Hippocampal formation (tissue), 2 donors: ENCODE measurements at places on chromosomes 2 and 18.
A peak's percentile ranks its signal among the peaks of the same experiment; 100 is the strongest.

- no peak for DNase-seq
These were observed 32.8 kb upstream of the MYO3B start for GRCh38 chr2:170145191-170145590.

DNA sequence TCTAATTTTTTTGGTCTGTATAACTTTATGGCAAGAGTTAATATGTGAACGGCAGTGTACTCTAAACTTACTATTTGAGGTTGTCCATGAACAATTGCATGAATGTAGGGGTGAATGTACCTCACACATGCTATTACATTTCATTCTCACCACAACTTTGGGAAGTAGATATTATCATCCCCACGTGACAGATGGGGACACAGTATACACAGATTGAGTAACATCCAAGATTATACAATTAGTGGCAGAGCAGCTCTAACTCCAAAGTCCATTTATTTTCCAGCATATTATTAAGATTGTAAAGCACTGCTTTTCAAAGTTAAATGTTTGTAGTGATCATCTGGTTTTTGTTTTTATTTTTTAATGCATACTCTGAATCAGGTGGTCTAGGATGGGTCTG lies 622.1 kb upstream of the ZEB2 start:
- no peak for DNase-seq

GRCh38 chr18:62827397-62827796 lies 112.1 kb downstream of the PHLPP1 start:
- DNase-seq: no peak

- DNase-seq: no peak
These were observed 70.4 kb downstream of the LRRFIP1 start for GRCh38 chr2:237697586-237698357.

GRCh38 chr2:214839464-214839863 lies 30.0 kb upstream of the BARD1 start:
- DNase-seq: no peak

- DNase-seq: peak; percentile 43
These were observed 331.2 kb upstream of the MYT1L start for GRCh38 chr2:2662037-2662846.

GRCh38 chr18:7548721-7549120 lies 18.4 kb upstream of the PTPRM start:
- DNase-seq: no peak

GRCh38 chr2:185674232-185674631 lies 64.4 kb upstream of the FSIP2 start:
- DNase-seq: no peak
